NCI-H2029 (cell line): ENCODE measurements at places on chromosomes 1 and 21.

DNA sequence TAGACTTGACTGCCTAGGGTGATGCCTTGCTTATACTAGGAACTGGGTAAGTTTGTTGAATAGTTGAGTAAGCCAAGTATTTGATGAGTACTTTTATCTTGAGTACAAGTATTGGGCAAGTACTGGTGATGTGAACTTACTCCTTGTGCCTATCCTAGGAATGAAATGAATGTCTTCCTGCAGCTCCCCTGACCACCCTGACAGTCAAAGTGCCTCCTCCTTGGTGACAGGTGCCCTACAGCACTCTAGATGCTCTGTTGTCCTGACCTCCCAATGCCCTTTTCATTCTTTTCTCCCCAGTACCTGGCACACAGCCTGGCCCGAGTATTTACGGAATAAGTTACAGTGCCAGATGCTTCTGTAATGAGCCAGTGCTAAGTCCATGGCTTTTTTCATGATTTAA is 25.5 kb downstream of the PCSK9 start:
- DNase-seq: peak; percentile 89

- DNase-seq: no peak
Observed at GRCh38 chr1:3522564-3523265, 68.2 kb downstream of the ARHGEF16 start.

GRCh38 chr1:159743651-159744410 is 29.4 kb upstream of the CRP start:
- no peak for DNase-seq

- no peak for DNase-seq
Observed at GRCh38 chr1:35442734-35443133, 114.5 kb downstream of the KIAA0319L start.

DNA sequence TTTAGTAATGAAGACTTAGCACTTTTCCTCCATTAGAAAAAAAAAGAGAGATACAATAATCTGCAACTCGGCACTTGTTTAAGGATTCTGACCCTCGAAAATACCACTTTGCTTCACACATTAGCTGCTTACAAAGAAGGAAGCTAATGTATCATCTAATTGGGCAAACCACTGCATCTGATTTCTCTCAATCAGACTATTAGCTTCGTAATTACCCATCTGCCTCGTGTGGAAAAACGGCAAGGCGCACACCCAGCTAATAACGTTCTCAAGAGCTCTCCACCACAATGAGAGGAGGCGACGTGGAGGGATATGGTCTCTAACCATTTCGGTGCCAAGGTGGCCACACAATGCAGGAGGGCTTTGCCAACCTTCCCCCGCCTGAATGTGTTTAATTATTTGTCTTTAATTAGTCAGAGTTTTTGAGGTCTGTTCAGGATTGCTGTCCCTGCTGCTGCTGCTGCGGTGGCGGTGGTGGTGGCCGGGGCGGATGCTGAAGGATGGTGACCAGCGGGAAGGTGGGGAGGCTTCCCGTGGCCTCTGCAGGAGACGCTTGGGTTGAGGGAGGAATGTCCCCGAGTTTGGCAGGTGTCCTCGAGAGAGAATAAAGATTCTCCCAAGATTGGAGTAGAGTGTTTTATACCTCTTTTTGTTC is 374.5 kb downstream of the RPS6KC1 start:
- peak; percentile 15 for DNase-seq

- no peak for DNase-seq
Observed at GRCh38 chr1:198563583-198563982, 23.1 kb upstream of the ATP6V1G3 start.

DNA sequence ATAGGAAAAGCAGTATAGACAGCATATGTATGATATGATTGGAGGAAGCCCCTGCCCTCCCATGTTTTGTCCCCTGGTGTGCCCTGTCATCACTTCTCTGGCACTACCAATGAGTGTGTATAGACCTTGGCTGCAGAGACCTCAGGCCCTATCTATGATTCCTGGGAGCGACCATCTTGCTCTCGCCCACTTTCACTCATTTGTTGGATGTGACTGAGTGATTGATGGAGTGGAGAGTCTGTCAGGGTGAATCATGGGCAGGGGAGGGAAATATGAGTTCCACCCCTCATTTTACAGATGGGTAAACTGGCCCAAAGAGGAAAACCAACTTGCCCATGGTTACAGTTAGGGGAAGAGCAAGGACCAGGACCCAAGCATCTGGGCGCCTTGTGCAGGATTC is 14.9 kb downstream of the SLC30A1 start:
- DNase-seq: no peak

DNA sequence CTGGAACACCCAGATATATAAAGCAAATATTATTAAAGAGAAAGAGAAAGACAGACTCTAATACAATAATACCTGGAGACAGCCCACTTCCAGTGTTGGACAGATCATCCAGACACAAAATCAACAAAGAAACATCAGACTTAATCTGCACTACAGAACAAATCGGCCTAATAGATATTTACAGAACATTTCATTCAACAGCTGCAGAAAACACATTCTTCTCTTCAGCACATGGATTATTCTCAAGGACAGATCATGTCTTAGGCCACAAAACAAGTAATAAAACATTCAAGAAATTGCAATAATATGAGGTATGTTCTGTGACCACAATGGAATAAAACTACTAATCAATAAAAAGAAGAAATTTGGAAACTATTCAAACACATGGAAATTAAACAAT is 398.3 kb upstream of the DUSP10 start:
- DNase-seq: no peak

- no peak for DNase-seq
Observed at GRCh38 chr1:6420454-6421042, 829 bp upstream of the HES2 start.

DNA sequence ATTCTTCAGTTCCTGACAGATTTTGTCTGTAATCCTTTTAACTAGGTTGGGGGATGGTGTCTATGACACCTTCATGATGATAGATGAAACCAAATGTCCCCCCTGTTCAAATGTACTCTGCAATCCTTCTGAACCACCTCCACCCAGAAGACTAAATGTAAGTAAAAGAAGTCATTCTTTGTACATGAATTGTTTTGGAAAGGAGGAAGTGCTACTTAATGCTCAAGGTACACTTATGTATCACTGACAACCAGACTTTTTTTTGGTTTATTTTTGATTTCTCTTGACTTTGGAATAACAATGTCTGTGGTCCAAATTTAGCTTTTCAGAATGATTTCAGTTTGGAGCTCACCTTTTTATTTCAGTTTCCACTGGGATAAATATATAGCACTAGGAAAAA is 2.3 kb downstream of the DYRK3 start:
- DNase-seq: no peak

GRCh38 chr1:165075725-165076370 is 280.7 kb downstream of the LMX1A start:
- DNase-seq: peak; percentile 23

DNA sequence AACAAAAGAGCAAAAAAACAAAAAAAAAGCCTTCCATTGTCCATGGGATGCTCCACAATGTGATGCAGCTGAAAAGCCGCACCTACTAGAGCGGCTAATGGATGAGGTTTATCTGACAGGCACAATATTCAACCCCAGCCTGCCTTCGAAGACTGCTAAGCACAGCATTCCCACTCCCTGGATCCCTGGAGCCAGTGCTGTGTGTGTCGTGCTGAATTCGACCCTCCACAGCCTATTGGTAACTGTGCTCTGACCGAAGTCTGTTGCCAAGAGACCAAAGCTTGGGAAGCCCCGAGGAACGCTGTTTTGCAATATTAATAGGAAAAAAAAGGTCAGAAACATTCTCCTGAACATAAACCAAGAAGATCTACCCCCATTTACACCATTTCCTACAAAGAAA is 57.2 kb upstream of the PUM1 start:
- no peak for DNase-seq

DNA sequence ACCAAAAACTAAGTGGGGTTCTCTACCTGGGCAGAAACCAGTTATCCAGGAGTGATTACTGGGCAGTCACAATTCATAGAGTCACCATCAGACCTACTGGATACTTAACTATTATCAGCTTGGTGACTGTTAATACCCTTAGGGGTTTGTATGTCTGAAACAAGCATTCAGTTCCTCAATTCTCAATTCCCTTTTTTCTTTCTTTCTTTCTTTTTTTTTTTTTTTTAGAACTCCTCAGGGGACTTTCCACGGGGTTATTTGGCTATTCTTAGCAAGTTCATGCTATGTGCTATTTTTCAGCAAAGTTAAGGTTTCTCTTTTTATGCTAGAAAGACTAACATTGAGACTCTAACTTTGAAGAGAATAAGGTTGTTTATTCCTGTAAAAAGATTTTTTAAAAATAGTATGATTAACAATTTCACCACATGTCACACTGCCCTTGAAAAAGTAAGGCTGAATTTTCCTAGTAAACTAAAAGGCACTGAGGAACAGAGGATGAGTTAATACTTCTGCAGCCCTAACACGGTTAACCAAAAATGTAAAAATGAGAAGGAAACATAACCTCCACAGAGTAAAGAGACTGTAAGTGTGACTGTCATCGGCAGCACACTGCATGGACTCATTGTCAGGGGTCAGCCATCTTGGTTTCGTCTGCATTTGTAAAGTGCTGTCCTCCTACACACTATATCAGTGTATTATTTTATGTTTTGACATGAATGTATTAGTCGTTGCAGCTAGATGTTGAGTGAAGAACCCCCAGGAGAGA is 310.2 kb downstream of the NTNG1 start:
- DNase-seq: no peak

DNA sequence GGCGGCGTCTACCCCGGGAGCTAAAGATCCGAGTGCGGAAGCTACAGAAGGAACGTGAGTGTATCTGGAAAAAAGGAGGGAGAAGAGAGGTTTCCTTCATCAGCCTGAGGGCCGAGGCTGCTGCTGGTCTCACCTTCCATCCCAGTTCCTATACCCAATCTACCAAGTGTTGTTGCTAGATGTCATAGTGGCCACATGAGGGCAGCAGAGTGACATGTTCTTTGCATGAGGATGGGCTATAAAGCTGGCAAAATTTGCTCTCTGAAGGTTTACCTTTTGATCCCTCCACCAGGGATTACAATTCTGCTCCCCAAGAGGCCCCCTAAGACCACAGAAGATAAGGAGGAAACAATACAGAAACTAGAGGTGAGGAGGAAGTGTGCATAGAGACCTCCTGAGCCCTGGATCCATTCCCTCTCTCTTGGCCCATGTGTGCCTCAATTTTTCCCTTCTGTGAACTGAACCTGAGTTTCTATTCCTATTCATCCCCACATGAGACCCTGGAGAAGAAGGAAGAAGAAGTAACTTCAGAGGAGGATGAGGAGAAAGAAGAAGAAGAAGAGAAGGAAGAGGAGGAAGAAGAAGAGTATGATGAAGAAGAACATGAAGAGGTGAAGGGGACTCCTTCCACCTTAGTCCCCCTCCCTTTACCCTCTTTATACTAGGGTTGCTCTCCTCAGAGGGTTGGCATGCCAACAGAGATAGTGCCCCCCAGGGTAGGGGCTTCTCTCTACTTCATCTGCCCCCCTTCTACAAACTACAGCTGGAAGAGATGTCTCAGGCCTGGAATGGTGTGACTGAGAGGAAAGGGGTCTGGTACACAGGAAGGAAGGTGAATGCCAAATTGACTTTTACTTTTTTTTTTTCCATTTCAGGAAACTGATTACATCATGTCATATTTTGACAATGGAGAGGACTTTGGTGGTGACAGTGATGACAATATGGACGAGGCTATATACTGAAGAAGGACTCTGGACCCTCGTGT is 13.3 kb downstream of the POLR3GL start:
- DNase-seq: peak; percentile 81

DNA sequence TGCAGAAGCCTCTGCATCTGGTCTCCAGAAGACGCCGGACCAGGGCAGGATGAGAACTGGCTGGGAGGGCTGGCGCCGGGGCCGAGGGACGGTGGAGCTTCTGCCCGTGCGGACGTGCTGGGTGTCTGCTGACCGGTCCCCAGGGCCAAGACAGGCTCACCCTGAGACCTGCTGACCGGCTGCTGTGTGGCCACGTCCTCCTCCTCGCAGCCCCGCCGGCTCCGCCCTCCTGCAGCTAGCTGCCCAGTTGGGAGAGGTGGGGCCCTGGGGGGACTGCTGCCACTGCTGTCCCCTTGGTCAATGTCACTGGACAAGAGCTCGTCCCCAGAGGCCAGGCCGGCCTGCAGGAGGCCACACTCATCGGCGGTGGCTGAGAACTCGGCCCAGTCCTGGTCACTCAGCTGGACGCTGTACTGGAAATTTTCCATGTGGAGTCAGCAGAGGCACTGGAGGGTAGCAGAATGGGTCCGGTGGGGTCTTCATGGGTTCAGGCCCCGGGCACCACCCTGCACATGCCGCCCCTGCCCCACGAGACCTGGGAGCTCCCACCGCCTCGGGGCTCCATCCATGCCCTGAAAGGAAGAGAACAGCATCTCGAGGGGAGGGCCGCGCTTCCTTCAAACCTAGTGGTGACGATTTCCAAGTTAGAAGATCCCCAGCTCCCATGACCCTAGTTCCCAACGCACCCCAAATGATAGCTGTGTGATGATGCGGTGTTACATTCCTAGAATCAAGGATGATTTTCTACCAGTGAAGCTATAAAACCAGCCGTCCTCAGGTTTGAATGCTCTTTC is 1.1 kb downstream of the PERM1 start:
- no peak for DNase-seq

GRCh38 chr1:246128494-246129069 is 378.5 kb downstream of the SMYD3 start:
- DNase-seq: no peak

GRCh38 chr1:165887877-165888551 is 60.6 kb downstream of the UCK2 start:
- no peak for DNase-seq

DNA sequence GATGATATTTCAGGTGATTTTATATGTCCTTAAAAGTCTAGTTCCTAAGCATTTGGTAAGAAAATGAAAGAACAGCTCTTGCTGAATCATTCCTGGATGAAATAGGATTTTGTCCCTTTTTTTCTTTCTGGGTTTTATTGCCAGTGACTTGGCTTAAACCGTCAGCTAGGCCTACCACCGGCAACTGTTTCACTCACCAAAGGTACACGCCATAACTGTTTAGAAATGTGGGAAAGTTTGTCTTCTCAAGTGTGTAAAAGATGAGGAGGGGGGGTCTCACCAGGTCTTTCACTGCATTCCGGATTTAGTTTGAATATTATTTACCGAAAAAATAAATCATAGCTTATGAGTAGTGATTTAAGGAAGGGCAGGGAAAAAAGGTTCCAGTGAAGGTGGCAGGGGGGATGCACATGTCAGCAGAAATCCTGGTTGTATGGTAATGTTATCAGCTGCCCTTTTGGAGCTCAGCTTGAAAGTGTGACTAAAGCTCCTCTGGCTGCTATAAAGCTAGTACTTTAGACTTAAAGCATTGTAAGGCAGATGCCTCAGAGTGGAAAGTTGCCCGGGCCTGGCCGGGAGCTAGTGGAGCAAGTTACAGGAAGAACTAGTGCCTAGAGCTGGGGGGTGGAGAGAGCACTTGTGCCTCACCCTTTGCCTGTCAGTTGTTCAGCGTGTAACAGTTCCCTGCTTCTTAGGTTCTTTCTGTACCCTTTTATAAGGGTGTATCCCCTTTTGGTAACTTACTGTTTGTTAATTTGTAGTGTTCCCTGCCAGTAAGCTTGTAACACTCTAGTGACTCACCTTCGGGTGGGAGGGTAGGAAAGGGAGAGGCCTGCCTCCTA is 3.1 kb downstream of the ATP1A1 start:
- no peak for DNase-seq

DNA sequence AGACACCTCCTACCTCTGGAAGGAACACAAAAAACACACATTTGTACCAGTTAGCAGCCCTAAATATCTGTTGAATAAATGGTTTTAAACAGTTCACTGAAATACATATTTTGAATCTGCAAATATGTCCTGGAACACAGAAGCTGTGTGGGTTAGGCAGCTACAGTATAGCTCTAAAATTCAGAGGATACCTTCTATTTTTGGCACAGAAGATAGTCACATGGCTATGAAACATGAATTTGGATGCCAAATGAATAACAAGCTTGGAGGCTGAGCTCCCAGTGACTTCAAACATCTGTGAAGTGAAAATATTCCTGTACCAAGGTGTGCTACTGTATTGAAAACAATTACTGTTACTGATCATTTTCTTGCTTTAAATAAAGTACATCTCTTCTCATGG is 391.5 kb upstream of the ADGRL2 start:
- no peak for DNase-seq
